DMS 273 treated with DMSO at 0.1 percent for 48 hours (cell line): ENCODE measurements at places on chromosomes 7 and 10.

DNA sequence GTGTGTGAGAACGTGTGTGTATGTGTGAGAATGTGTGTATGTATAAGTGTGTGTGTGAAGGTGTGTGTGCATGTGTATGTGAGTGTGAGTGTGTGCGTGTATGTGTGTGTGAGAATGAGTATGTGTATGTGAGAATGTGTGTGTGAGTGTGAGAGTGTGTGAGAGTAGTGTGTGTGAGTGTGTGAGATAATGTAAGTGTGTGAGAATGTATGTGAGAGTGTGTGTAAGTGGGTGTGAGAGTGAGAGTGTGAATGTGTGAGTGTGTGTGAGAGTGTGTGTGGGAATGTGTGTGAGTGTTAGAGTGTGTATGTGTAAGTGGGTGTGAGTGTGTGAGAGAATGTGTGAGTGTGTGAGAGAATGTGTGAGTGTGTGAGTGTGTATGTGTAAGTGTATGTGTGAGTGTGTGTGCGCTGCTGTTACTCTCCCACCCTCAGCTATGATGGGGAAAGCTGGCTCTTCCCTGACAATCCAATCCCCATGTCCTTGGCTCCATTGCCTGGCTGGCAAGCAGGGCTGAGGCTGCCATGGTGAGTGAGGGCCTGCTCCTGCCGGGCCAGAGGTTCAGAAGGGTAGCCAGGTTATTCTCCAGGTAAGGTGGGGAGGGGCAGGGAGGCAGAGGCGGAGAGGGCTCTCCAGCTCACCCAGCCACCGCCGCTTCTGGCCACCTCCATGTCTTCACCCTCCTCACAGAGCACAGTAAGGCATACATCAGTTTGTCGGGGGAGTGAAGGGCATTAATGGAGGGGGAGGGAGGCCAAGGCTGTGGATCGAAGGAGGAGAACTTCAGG is 72.6 kb upstream of the PCBD1 start:
- DNase-seq: no peak

GRCh38 chr7:98418636-98419315 is 17.9 kb upstream of the BAIAP2L1 start:
- no peak for DNase-seq

- no peak for DNase-seq
Observed at GRCh38 chr10:67668448-67668847, 27.5 kb downstream of the CTNNA3 start.

GRCh38 chr7:144579687-144580086 is 176.2 kb upstream of the NOBOX start:
- DNase-seq: no peak

- no peak for DNase-seq
Observed at GRCh38 chr7:73567846-73568685, 10.3 kb downstream of the TBL2 start.

DNA sequence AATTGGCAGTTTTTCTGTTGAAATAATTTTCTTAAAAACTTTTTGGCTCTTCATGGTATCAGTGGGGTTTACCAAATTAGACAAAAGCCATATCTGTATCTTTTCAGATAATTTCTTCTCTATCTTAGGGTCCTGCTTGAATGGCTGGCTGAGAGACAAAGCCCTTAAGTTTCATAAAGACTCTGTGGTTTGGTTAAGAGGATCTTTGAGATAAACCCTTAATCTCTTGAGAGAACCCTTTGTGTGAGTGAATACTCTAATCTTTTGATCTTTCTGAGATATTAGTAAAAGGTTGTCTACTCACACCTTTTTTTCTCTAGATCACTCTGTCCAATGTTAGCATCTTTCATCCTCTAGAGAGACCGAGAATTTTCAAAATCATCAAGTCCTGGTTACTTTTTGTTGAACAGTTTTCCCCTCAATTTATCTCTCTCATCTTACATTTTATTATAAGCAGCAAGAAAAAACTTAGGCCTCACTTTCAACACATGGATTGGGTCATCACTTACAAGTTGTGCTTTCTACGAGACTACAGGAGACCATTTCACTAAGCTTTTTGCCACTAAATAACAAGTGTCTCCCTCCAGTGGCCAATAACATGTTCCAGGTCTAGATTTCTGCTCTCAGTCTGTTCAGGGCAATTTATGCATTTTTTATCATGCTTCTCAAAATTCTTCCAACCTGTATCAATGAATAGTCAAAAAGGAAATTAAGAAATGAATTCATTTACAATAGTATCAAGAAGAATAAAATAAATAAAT is 28.4 kb downstream of the DNAJC9 start:
- no peak for DNase-seq

DNA sequence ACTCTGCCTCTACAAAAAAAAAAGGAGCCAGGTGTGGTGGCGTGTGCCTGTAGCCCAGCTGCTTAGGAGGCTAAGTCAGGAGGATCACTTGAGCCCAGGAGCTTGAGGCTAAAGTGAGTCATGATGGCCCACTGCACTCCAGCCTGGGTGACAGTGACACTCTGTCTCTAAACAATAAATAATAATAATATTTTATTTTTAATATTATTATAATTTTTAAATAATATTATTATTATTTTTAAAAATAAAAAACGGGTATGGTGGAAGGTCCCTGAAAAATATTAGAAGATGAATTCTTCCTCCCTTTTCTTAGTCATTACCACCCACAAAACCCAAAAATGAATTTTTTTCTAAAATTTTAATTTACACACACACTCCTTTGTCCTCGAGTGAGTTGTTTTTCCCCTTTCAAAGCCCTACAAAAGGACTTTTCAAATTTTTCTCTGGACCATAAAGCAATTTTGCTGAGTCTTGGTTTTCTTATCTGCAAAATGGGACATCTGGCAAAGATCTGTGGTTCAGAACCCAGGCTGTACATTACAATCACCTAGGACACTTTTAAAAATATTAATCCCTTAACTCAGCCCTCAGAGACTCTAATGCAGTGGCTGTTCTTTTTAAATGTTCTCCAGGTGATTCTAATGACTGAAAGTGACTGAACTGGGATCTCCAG is 174.0 kb upstream of the NEBL start:
- DNase-seq: no peak

GRCh38 chr7:117829450-117830117 is 43.7 kb downstream of the CTTNBP2 start:
- no peak for DNase-seq

DNA sequence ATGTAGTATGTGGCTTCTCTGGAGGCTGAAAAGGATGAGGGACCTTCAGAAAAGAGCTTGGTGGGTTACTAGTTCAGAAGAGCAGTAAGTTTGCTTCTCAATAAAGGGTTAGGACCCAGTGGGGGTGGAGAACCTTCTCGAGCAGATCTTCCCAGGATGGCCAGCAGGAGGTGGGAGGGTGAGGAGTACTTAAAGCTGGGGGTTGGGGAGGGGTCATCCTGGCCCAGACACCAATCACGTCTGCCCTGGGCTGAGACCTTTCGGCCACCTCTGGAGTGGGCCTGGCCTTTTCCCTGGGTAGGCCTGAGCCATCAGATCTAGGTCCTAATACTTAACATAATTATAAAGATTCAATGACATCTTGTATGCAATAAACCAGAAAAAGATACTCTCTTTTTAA is 149.0 kb upstream of the TCF7L2 start:
- DNase-seq: no peak
